ENCODE measurements at places on chromosomes 2 and 18.

DNA sequence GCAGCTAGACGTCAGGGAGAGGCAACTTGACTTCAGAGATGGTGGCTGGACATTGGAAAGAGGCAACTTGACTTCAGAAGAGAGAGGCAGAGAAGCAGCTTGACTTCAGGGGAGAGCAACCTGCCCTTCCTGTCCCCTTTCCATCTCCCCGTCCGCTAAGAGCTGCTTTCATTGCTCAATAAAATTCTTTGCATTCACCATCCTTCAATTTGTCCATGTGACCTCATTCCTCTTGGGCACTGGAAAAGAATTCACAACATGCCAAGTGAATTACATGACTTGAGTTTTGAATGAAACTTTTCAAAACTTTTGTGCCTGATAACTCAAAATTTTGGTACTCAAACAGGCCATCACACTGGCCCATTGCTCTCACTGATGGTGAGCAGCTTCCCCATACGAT is 158.9 kb downstream of the DPP4 start:
- DNase-seq: no peak

DNA sequence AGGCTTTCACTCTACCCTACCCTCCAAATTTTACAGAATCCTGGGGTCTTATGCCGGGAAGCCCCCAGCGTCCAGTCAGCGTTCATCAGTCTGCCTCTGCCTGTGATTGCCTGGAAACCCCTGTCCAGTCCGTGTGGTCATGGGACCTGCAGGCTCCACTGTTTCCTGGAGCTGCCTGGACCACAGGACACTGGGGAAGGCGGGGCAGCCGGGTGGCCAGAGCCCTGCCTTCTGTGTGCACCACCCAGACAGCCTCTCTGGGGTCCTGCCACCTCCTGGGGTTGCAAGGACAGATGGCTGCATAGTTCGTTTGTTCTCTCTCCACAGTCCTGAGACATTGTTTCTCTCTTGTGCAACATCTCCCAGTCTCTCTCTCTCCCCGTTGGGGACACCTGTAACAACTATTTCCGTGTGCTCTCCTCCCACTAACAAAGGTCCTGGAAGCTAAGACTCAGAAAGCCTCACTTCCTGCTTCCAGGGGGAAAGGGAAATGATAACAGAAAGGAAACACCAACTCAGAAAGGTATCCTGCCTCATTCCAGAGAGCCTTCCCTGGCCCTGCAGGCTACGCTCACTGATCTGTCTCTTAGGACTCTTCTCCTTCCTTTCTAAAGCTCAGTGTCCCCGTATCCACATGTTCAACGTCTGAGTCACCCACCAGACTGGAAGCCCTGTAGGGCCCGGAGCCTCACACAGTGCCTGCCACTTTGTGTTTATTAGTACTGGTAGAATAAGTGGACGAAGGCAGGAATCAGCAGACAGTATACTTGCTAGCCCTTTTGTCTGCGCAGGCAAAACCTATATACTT is 192.8 kb upstream of the RAB12 start:
- DNase-seq: no peak

GRCh38 chr2:233085037-233085838 is 25.1 kb downstream of the INPP5D start:
- no peak for DNase-seq

DNA sequence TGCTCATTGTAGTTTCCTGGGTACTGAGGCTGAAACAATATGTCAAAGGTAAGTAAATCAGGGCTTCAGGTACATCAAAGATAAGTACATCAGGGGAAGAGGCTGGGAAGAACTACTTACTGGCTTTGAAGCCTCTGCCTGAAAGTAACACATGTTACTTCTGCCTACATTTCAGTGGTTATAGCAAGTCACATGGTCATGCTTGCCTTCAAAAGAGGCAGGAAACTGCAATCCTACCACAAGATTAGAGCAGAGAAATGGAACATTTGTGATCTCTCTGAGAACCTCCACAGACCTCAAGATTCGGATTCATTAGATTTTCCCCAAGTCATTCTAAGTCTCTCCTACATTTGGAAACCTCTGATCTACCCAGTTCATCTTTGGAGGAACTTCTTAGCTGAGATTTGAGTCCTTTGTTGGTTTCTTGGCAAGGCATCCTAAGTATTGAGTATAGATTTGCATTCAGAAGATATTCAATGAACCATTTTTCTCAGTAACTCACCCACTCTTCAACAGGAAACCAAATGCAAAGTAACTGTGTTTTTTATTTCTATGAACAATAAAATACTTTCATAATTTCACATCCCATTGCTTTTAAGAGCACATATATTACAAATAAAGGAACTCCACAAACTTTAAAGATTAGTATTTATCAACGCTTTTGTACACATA is 48.5 kb upstream of the CCDC195 start:
- no peak for DNase-seq

GRCh38 chr18:58690259-58690658 is 19.0 kb downstream of the MALT1 start:
- no peak for DNase-seq

DNA sequence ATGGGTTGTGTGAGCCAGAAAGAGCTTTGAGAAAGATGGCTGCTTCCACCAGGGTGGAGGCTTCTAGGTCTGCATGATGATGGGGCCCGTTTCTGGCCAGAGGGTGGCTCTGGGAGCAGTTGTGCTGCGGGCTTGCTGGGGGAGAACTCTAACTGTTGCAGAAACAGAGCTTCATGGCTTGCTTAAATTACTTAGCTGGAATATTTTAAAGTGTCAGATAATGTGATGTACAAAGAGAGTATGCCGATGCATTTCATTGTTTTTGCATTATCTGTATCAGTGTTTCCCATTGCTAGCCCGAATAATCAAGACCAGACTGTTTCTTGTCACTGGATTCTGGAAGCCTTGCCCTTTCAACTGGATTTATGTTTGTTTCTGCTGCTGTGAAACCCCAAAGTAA is 6.3 kb upstream of the DRC1 start:
- no peak for DNase-seq

GRCh38 chr2:9410108-9410507 is 13.2 kb downstream of the ITGB1BP1 start:
- DNase-seq: no peak

DNA sequence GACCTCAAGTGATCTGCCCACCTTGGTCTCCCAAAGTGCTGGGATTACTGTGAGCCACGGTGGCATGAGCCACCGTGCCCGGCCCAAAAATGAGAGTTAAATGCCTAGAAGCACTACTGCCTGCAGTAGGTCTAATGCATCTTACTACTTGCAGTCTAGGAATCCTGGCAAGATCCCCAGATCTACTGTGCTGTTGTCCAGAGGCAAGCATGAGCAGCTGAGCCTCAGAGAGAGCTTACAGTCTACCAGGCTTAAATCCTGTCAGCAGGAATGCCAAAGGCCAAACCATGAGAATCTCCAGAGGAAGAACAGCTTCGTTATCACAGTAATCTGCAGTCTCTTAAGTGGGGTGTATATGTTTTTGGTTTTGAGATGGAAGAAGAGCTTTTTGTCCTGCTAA is 54.4 kb downstream of the XRCC5 start:
- DNase-seq: no peak

GRCh38 chr2:133255360-133255759 is 312.9 kb downstream of the NCKAP5 start:
- DNase-seq: no peak

DNA sequence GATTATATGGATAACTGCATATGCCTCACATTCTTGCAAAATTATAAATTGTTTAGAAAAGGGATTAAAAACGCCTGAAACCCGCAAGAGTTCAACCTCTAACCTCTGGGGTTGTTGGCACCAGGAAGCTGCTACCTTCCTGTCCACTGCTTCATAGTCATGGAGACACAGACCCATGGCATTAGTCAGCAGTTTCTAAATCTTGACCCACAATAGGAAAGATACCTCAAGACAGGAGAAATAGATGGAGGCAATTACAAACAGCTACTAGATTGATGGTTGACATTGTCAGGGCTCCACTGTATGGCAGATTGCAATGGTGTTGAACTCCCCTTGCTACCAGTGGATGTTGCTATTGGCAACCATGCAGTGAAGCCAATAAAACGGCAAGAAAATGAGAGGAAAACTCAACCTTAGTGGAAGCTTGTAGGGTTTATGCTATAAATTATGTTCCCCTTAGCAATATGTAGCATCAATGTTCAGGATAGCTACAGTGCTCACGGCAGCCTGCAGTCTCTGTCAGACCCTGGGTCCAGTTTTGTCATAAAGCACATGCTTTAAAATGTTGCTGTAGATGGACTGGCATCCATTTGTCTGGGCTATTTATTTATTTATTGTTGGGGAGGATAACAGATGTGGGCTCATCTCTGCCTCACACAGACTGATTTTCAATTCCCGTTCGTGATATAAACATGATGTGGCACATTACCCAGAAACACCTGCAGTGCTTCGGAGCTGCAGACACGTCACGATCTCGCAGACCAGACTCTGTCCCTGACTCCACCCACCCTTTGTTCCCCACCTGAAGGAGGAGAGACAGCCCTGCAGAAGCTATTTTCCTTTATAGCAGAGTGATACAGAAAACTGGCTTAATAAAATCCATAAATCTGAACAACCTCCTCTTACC is 233.4 kb downstream of the AGPS start:
- no peak for DNase-seq

DNA sequence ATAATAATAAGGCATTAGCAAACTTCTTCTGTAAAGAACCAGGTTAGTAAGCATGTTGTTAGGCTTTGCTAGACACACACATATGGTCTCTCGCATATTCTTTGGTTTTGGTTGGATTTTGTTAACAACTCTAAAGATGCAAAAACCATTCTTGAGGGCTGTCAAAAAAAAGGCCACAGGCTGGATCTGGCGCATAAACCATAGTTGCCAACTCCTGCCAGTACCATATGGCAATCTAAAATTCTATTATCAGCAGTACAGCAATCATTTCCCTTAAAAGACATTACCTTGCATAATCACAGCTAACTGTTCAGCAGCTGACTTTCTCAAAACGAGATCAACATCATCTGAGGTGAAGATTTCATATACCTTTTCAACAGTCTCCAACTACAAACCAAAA is 63.5 kb downstream of the RTTN start:
- DNase-seq: no peak

- no peak for DNase-seq
Measured at GRCh38 chr2:62660582-62661262, 44.8 kb upstream of the EHBP1 start.

GRCh38 chr2:199814101-199814816 is 36.7 kb downstream of the FTCDNL1 start:
- DNase-seq: no peak

All from GM06990 (cell line).